ENCODE measurements at places on chromosomes 1 and 21.

DNA sequence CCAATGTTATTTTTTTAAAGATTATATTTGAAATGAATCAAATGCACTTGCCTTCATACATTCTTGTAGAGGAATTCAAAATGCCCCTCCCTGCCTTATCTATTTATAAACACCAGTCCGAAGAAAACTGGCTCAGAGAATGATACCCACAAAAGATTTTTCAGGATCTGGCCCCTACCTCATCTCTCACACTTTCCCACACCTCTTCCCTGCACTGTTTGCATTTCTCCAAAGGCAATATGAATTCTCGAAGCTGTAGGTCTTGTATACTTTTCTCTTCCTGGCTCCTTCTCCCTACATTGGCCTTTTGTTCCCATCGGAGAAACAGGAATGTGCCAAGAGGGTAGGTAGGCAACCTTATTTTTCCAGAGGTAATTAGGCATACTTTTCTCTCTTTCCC is 12.0 kb upstream of the CCDC190 start:
- no peak for DNase-seq

GRCh38 chr1:94332952-94333351 is 85.2 kb upstream of the ABCD3 start:
- DNase-seq, result no peak

GRCh38 chr1:224430511-224431113 is 4.0 kb downstream of the WDR26 start:
- DNase-seq, result peak; percentile 82

- no peak for DNase-seq
Observed at GRCh38 chr1:85900921-85901320, 192.7 kb upstream of the ZNHIT6 start.

- DNase-seq, result no peak
Observed at GRCh38 chr21:31425138-31425537, 81.1 kb upstream of the TIAM1 start.

- DNase-seq, result no peak
Observed at GRCh38 chr1:15941899-15942660, 33.8 kb downstream of the ZBTB17 start.

GRCh38 chr1:54109129-54110090 is 43.4 kb downstream of the CDCP2 start:
- DNase-seq, result no peak

DNA sequence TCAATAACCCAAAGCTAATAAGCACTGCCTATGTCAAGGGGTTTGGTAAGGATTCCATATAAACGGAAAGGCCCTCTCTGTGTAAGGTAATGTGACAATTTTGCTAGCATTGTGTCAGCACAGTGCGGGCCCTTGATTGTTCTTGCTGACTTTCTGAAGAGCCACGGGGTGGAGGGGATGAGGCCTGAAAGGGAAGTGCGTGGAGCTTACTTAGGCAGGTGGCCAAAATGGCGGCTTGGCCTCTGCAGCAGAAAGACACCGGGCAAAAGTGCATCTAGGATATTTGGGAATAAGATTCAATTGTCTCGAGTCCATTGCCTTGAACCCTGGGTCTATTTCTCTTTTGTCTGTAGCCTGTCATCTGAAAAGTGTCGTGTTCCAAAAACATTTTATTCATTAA is 114.3 kb downstream of the TGFB2 start:
- no peak for DNase-seq

DNA sequence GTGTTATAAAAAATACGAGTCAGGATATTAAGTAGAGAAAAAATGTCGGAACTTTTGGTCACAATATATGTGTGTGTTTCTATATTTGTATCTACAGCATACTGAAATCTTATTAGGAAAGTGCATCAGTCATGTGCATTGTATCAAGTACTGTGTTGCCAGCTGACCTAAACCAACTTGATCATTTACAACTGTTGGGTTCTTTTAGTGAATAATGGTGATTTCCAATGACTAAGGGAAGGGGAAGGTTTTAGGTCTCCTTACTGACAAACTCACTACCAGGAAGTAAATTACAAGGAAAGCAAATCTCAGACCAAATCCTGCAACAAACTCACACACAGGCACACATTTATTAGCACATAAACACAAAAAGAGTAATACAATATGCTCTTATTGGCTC is 142.7 kb downstream of the TSEN15 start:
- no peak for DNase-seq

GRCh38 chr1:216921866-216922265 is 198.6 kb upstream of the ESRRG start:
- no peak for DNase-seq

- peak; percentile 100 for DNase-seq
Observed at GRCh38 chr1:31955917-31956736, 18.0 kb upstream of the PTP4A2 start.

GRCh38 chr1:93566227-93566626 is 115.4 kb downstream of the BCAR3 start:
- DNase-seq, result no peak

GRCh38 chr1:70891051-70891843 is 156.4 kb downstream of the PTGER3 start:
- DNase-seq, result peak; percentile 3

DNA sequence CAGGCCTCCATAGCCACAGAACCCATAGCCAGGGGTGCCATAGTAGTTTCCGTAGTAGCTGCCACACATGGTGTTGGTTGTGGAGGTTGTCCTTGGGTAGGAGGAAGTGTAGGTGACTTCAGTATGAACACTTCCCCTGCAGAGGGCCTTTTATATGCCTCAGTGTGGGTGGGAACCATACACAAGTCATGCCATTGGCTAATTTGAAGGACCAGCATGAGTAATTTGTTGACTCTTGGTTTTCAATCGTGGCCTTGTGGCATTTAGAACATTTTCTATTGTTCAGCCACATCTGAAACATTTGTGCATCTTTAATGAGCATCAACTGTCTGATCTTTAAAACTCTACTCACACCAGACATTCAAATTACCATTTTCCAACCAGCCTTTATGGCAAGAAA is at the start of gene KRTAP6-1:
Gene KRTAP6-1, minus strand, starts transcription at position 95 of the 400 bp plus-strand sequence. Its CDS starts 26 bp downstream, at position 69.
- no peak for DNase-seq

- DNase-seq, result no peak
Observed at GRCh38 chr1:183467687-183468086, 4.6 kb upstream of the SMG7 start.

- no peak for DNase-seq
Observed at GRCh38 chr21:42781971-42782722, 97.2 kb downstream of the WDR4 start.

GRCh38 chr1:201696217-201696761 is 132.7 kb upstream of the IPO9 start:
- peak; percentile 78 for DNase-seq

DNA sequence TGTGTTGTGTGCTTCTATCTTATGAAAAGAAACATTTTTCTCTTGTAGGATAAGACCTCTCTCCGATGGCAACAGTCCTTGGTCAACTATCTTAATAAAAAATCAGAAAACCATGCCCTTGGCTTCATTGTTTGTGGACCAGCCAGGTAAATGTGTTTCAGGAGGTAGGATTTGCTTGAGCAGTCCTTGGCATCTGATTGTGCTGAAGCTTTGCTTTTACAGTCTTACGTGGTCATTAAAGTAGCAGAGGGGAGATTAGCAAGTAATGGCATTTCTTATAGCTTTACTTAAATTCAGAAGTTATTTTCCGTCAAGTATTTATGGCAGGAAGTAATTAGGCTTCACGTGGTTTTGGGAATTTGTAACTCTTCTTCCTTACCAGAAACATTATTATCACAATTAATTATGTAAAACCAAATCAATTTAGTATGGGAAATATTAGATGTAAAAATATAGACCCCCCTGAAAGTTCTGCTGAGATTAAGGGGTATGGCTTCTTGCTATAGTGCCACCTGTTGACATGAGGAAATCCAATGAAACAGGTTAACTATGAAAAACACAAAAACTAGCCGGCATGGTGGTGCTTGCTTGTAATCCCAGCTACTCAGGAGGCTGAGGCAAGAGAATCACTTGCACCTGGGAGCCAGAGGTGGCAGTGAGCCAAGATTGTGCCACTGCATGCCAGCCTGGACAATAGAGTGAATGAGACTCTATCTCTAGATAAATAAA is 49.0 kb downstream of the MAP3K21 start:
- DNase-seq, result no peak

- DNase-seq, result no peak
Observed at GRCh38 chr1:84000196-84000885, 1.4 kb upstream of the TTLL7 start.

DNA sequence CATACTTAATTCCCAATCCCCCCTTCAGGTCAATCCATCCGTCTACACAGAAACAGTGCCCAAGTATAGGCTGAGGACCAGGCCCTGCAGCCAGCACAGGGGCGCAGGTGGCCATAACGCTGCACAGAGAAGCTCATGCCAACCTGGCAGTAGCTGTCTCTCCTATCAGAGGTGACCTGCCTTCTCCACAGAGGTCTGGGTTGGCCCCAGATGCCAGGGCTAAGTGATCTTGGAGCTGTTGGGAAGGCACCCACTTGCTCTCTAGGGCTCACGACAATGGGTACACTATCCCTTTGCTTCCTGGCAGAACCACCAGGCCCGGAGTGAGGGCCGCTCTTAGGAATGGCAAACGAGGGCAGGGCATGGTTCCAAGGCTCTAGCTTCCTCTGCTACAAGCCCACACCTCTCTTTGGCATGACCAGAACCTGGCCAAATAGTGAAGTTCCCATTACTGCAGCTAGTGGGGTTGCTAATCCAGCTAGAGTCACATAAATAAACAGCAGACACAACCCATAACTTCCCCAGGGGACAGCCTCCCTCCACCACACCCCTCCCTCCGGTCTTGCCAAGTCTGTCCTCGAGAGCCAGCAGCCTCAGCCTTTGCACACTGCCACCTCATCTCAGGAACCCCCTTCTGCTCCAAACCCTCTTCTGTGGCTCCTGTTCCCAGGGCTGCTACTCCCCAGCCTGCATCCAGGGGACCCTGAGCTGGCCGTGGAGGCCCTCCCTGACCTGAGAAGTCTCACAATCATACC is 113.0 kb downstream of the GLIS1 start:
- DNase-seq, result no peak

DNA sequence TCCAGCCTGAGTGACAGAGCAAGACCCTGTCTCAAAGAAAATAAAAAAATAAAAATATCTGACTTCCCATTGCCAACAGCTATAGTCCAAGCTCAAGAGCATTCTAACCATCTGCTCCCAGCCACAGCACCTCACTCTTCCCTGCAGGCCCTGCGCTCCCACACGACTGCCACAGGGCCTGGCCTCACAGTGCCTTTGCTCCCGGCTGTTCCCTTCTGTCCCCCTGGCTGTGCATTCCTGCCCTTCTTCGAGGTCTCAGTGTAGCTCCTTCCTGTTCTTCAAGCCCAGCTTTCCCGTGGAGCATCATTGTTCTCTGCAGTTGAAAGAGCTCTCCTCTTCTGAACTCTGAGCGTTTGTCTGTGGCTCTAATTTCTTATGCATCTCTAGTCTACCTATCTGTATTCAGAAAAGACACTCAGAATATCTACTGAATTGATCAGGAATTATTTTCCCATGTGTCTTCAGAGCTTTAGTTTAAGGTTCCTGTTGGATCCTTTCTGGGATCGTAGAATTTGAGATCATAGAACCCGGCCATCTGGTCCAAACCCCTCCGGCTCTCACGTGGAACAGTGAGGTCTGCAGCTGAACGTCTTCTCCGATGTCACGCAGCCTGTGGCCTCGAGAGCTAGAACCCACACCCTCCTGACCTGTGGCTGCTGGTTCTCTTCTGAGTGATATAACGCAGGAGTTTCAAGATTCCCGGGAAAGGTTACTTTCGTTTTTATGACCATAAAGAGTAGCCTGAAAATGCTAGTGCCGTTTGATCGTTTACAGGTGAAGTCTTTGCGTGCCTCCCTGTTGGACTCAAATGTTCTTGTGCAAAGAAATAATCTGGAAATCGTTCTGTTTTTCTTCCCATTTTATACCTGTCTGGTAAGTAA is 54.4 kb downstream of the DOP1B start:
- DNase-seq, result no peak

- DNase-seq, result no peak
Observed at GRCh38 chr21:45479691-45480675, 62.3 kb downstream of the SLC19A1 start.

- no peak for DNase-seq
Observed at GRCh38 chr21:41418393-41418792, 7.6 kb upstream of the MX1 start.

Measured in fibroblast of villous mesenchyme (primary cell).